ENCODE measurements at places on chromosomes 4 and X. TPM values are rescaled to one million over a fixed set of nuclear protein-coding genes. Genes with fewer than 3 reads are reported as not detected.
A peak's percentile ranks its signal among the peaks of the same experiment; 100 is the strongest.

APBB2 gene
- total RNA-seq: 35.2 TPM

AIMP1 gene
- 36.9 TPM for total RNA-seq

SAGE1 gene
- total RNA-seq: not detected

NOX1 gene
- total RNA-seq: not detected

DNA sequence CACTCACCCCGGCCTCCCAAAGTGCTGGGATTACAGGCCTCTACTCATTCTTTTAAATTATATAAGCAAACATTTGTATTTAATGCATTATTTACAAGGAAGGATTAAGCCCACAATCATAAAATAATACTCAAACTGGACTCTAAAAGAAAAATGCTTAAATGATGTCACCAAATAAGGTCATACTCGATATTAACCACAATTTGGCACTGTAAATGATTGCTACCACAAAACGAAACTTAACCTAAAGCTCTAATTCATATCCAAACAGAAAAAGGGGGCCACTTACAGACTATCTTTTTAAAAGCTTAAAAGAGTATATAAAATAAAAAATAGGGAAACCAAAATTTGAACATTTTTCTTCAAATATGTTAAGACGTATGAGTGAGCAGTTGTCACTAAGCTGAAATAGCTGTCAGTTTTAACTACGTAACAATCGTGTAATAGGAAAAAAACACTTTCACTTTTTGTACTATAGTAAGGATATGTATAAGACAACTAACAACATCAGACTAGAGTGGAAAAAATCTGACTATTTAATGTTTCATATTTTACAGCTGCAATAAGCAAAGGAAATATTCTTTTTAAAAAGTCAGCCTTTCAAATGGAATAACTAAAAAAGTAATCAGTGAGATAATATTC lies 108.2 kb upstream of the GPR34 start:
- no peak for DNase-seq

GRCh38 chrX:119622356-119623232 lies 16.4 kb upstream of the NKRF start:
- DNase-seq: no peak

GRCh38 chr4:41652971-41653370 lies 95.6 kb downstream of the PHOX2B start:
- DNase-seq: no peak

GRCh38 chrX:151698485-151698884 lies 3.2 kb downstream of the PRRG3 start:
- DNase-seq: peak; percentile 39

GRCh38 chr4:77576351-77576750 lies 29.3 kb upstream of the CXCL13 start:
- no peak for DNase-seq

DNA sequence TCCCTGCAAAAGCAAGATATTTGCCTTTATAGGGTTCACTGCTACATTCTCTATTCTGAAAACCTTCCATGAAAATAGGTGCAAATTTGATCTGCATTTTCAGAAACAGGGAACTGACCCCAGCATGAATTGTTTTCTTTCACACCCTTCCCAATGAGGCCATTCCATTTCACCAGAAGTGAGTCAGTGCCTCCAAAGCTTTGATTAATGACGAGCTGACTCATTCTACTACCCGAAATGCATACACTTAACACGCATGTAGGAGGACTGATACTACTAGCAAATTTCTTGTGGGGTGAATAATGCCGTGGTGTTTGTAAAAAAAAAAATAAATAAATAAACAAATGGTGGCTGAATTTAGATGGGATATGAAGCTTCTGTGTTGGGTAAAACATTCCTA lies 146.9 kb upstream of the FGF13 start:
- no peak for DNase-seq

GRCh38 chr4:151668689-151669402 lies 92.0 kb downstream of the GATB start:
- no peak for DNase-seq

DNA sequence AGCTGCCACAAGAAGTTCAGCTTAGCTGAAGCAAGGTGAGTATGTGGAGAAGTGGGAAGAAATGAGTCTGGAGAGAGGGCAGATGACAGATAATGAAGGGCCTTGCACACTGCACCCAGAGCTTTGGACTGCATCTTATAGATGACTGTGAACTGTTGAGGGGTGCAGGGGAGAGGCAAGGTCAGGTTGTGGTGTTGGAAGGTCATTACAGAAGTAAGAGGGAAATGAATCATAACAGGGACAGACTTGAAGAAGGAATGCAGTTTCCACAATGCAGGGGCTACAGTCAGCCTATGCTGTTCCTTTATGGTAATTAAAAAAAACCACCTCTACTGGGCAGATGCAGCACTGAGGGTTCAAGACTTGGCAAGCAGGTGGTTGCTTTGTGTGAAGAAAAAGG lies 4.8 kb upstream of the IGFBP7 start:
- DNase-seq: no peak

DNA sequence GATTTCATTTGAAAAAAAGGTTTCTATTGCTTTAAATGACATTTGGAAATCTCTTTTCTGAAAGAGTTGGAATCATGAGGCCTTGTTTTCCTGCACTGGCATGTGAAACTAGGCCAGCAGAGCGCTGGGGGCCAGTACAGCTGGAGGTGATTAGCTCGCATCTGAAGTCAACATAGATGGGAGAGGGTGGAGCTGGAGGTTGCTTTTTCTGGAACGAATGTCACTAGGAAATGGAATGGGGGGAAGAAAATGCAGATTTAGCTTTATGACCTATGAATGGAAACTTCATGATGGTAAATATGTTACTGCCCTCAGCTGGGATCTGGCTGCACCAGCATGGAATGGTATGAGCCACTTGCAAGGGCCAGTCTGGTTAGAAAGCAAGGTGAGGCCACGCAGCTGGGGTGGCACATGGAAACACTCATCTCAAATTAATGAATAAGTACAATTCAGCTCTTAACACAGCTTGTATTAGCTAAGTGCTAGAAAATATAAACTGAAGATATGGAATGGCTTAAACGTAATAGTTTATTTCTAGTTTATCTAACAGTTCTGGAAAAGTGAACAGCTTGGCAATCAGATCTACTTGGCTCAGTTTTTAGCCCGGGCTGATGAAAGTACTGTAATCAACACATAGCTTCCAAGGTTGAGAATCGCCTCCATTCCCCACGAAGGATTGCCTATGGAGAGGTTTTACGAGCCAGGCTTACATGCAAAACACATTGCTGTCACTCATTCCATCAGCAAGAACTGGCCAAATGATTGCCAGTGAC lies 32.5 kb downstream of the SLC10A6 start:
- DNase-seq: no peak

Data from cardiac septum (tissue), 1 donor.